ENCODE measurements at places on chromosomes 3 and 15.

DNA sequence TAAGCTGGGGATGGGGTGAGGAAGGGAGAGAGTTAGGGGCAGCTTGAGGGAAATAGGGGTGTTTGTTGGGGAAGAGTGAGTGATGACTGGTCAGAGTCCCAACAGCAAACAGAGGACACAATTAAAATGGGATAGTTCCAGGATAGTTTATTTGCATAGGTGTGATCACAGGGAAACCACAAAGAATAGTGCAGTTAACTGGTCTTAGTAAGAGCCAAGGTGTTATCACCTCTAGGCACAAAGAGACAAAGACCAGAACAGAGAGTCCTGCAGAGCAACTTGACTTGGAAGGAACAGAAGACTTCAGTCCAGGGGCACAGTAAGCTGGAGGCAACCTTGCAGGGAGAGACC lies 42.1 kb upstream of the DLG1 start:
- DNase-seq: no peak

DNA sequence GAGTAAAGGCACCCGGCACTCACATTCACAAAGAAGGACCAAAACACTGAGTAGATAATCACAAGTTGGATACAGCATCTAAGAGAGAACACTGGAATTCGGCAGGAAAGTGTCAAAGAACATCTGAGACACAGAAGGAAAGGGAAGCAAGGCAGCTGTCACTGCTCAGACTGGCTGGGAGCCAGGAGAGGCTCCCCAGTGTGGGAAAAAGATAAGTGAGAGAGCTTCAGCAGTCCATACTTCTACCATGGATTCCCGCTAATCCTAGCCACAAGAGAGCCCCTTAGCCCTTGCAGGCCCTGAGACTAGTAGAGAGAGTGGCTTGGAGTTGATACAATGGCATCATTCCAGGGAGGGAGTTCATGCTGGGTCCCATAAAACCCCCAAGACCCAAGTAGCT lies 36.7 kb upstream of the CP start:
- DNase-seq: no peak

DNA sequence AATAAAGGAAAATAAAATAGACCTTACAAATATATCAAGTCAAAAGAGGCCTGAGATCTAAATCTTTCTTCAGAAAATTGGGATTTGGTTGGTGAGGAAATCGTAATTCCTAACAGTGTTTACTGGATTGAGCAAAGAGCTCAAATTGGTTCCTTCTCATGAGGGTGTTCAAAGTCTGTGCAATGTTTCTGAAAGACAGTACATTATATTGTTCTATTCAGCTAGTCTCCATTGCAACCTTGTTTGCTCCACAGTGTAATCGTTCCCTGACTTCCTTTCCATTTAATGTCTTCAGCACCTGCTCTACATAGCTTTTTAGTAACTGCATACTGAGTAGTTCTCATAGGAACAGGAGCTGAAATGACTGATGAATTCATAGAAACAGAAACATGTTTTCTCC lies 326.8 kb downstream of the SUCLG2 start:
- DNase-seq: no peak

- no peak for DNase-seq
These were observed 172.4 kb downstream of the ATP8B4 start for GRCh38 chr15:49946681-49947080.

DNA sequence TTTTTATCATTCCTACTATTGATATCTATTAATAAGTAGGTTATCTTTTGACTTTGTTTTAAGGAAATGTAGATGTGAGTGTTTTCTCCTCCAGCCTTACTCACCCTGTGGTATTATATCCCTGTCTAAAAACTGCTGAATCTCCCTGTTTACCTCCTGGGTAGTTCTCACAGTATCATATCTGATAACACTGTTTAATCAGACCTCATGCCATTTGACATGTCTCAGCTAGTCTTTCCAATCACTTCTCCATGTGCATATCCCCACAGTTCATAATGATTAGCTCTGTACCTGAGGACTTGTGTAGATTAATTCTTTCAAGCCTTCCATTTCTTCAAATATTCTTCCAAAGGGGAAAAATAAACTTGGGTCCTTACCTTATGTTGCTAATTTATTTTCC lies 30.7 kb downstream of the DUOX2 start:
- no peak for DNase-seq

- DNase-seq: no peak
These were observed 5.2 kb downstream of the EXOSC7 start for GRCh38 chr3:44981220-44981619.

DNA sequence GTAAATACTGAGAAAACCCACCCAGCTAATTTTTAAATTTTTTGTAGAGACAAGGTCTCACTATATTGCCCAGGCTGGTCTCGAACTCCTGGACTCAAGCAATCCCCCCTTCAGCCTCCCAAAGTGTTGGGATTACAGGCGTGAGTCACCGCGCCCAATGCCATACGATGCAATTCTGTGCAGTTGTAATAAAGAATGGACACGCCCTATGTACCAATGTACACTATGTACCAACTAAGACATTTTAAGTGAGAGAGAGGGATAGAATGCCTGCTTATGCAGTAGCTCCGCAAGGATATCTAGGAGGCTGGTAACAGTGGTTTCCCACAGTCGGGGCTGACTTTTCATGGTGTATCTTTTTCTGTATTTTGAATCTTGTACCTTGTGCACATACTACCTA lies 14.6 kb downstream of the ZNF710 start:
- no peak for DNase-seq

DNA sequence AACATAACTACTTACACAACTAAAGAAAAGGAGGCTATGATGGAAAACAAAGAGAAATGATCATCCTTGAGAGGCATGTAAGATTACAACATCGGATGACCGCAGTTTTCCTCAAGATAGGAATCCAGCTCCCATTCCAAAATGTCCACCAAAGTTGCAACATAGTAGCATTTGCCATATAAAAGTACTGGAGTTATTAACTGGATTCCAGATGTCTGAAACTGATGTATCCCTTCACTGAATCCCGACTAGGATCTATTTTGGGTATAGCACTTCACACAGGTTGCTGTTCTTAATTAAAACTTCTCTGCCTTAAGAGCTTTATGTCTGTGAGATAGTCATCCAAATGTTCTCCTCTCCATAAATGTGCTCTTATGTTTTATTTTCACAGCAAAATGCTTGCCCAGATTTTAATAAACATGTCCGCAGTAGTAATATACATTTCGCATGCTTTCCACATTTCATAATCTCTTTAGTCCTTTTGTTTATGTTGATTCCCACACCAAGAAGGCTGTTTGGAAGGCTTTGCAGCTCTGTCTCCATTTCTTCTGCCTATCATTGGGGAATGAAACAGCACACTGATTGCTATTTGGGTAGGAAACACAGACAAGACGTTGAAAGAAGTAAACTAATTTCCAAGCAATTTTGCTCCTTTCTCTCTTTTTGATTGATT lies 716.5 kb upstream of the CFAP20DC start:
- no peak for DNase-seq

DNA sequence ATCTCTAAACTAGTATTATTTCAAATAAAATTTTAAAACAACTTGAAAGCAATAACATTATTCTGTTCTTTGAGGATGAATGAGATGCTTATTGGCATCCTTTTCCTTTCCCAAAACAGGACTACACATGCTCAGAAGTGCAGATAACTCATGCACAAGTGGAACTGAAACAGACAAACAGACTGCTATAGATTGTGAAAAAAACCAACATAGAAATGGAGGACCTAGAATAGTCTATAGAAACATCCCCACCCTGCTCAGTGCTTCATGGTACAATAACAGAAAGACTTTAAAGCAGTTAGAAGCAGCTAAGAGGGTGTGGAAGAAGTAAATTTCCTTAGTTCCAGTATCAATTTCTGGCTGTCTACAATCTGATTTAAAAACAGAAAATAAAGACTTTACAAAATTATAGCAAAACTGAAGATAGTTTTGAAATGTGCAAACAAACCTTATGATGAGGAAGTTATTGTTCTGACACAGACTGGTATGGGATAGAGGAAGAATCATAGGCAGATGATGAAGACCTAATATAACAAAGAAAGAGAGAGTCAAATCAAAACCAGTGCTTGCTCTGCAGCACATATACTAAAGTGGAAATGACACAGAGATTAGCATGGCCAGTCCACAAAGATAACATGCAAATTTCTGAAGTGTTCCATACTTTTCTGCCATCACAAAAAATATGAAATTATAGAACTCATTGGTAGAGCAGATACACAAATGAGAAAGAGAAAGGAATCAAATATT lies 1025.4 kb downstream of the SQOR start:
- DNase-seq: no peak

DNA sequence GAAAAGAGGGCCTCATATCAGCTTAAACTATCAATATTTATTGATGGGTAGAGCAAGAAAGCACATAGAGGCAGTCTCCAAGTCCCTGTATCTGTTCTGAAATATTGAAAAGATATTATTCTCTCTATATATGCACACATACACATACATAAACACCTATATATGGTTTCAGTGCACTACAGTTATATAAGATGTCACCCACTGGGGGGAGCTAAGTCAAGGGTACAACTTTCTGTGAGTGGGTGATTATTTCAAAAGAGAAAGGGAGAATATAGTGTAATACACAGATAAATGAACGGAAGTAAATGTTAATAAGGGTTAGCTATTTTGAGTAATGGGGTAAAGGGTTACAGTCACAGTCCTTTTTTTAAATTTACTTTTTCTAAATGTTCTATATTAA lies 8.8 kb downstream of the SNTN start:
- DNase-seq: no peak

GRCh38 chr15:49428409-49429095 lies 5.5 kb downstream of the FGF7 start:
- no peak for DNase-seq

DNA sequence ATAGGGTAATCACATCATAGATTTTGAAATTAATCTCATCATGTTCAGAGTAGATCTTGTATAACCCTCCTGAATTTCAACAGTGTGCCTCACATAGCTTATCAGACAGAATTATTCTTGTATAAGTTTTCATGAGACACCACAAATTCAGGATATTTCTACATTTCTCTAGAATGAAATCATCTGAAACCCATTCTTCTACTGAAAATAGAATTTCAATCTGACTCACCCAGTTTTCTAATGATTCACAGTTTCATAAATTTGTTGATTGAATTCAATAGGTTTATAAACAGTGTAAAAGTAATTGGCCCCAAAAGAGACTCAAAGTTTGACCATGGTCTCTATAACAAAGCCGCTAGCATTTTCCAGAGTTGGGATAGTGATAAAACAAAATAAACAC lies 1082.6 kb upstream of the EPHA6 start:
- DNase-seq: no peak

DNA sequence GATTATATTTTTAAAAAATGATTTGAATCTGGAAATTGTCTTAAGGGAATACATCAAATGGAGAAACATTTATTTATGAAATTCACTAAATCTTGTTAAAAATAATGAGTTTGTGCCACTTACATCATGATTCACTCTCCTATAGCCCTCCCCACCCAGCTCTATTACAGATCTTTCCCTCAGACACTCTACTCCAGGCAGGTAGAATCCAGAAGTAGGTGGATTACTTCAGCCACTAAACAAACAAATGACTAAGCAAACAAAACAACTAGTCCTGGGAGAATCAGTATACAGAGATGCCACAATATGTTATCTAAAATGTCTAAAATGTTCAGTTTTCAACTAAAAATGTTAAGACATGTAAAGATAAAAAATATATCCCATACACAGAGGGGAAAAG lies 608.1 kb upstream of the UBE2E2 start:
- DNase-seq: no peak

- DNase-seq: no peak
These were observed 5.6 kb downstream of the FEZF2 start for GRCh38 chr3:62367763-62368195.

DNA sequence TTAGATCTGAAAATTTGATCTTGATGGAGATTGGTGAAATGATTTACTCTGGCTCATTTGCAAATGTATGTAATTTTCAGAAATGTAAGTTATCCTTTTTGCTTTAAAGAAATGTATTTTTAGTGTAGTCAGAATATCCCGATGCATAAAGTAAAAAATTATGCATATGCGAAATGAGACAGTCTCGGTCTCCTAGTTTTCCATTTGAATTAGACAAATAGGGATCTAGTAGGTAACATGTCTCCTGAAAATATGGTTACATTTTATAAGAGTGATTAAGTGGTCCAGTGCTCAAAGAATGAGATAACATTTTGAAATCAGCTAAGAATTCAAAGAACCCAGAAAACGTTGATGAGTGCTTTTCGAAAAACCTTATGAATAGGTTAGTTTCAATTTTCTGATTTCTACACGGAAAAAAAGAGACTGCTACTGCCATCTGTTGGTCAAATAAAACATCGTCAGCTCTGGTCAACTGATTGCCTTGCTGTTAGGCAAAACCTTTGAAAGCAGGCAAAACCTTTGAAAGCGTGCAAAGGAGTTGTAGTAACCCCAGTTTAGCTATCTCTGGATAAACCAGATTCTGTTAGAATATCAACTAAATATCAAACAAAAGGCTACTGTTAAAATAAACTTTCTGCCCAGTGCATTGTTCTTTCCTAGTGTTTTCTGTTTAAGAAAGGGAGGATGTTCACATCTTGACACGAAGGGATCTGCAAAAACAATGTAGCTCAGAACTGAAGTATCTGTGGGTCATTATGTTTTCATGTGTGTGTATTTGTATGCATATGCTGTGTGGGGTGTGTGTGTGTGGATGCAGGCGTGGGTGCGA lies 59.3 kb upstream of the CHMP2B start:
- peak; percentile 31 for DNase-seq

Data from NCI-H748 treated with DMSO at 0.1 percent for 48 hours (cell line).